Cerebellum (tissue), 4 donors: ENCODE measurements at places on chromosomes 11 and 22.

GRCh38 chr11:128929991-128930390 is 12.7 kb downstream of the TP53AIP1 start:
- no peak for DNase-seq

DNA sequence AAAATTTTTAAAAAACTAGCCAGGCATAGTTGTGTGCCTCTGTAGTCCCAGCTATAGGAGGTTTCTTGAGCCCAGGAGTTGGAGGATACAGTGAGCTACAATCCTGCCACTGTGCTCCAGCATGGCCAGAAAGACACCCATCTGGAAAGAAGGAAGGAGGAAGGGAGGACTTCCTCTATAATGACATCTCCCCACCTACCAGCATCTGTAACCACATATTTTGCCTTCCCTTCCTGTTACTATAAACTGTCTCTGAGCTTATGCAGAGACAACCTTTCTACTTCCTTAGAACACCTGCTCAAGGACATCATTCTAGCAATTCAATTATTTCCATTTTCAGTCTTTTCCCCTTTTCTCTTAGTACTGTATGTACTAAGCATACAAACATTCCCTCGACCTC is 2.2 kb upstream of the NUP160 start:
- DNase-seq = no peak

GRCh38 chr22:24474221-24474620 is 20.9 kb upstream of the UPB1 start:
- DNase-seq = peak; percentile 27

DNA sequence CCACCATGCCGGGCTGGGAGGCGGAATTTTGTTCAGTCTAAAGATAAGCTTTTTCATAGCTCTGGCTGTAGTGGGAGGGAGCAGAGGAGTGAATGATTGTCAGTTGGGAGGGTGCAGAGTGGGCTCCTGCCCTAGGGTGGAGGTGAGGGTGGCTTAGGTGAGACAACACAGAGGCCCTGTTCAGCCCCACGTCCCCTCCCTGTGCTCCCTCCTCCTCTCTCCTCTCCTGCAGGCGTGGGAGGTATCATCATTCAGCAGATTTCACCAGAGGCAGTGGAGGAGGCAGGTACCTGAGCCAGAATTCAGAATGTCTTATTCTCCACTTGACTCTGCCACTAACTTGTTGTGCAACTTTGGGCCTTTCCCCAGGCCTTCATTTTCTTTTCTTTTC is 1.7 kb upstream of the THRSP start:
- no peak for DNase-seq

- no peak for DNase-seq
Measured at GRCh38 chr11:122721964-122722266, 66.4 kb downstream of the UBASH3B start.

- DNase-seq = no peak
Measured at GRCh38 chr22:38944653-38945052, 12.8 kb upstream of the APOBEC3A start.

DNA sequence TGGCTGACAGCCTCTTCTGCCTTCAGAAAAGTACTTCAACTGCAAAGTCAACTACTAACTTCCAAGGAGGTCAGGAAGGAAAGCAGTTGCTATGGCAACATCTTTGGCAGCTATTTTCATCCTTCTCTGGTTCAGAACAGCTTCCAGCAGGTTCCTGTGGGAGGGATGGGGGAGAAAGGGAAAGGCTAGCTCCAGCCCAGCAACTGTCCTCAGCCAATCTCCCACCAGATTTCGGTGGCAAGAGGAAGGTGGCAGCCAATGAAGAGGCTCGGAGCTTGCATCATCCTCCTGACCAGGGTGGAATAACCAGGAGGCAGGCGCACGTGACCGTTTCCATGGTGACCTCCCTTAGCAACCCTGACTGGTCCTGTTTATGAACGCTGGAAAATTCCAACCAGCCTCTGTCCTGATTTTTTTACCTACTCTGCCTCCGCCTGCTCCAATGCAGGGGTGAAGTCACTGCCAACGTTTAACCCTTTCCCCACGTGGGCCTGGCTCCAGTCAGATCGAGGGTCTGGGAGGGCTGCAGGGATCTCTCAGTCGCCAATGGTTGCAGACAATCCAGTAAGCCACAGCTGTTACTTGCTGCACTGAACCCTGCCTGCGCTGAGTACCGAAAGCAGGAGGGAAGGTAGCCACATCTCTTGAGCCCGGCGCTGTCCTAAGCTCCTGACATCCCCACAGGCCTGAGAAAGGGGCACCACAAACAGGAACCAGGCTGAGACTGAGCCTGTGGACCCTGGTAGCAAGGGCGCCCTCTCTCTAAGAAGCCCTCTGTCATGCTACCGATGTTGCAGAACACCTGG is 11.2 kb upstream of the MALAT1 start:
- DNase-seq = peak; percentile 98

- no peak for DNase-seq
Measured at GRCh38 chr11:132638423-132638822, 893.9 kb downstream of the OPCML start.

DNA sequence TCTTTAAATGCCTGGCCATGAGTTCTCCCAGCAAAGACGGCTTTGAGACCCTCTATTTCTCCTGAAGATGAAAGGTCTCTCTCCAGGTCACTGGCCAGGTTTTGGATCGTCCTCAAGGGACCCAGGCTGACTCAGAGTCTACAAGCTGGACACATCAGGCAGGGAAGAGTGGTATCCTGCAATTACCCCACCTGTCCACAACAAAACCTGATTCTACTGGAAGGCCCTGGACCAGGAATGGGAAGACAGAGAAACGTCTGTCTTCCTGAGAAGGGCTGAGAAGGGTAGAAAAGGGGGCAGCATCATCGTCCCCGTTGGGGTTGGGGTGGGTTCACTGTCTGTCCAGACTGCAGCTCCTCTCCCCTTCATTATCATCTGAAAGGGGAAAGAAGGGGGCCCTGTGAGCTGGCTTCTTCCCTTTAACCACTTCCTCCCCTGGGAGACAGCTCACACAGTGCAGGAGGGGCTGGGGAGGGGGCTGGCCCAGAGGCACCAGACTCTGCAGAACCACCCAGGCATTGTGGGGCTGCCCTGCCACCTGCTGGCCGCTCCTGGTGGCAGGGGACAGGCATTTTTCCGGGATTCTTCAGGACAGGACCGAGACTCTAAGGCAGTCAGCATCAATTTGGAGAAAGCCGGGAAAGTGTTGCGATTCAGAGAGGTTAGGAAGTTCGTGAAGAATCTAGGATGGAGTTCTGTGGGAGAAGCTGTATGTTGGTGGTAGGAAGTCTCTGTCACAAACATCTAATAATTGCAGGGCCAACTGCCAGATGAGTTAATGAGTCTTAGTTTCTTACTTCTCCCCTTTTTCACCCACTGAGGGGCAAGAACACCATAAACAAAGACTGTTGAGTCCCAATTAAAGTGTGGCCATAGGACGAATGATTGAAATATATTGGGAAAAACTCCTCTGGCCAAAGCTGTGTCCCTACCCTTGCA is 57.6 kb downstream of the SYN3 start:
- DNase-seq = peak; percentile 10

- DNase-seq = no peak
Measured at GRCh38 chr11:133605482-133605881, 73.2 kb upstream of the OPCML start.

GRCh38 chr11:16876837-16877236 is 137.4 kb downstream of the PLEKHA7 start:
- DNase-seq = no peak

- DNase-seq = no peak
Measured at GRCh38 chr22:50561401-50562358, 1.0 kb downstream of the SYCE3 start.

- DNase-seq = no peak
Measured at GRCh38 chr11:128506356-128506755, 81.0 kb downstream of the ETS1 start.

DNA sequence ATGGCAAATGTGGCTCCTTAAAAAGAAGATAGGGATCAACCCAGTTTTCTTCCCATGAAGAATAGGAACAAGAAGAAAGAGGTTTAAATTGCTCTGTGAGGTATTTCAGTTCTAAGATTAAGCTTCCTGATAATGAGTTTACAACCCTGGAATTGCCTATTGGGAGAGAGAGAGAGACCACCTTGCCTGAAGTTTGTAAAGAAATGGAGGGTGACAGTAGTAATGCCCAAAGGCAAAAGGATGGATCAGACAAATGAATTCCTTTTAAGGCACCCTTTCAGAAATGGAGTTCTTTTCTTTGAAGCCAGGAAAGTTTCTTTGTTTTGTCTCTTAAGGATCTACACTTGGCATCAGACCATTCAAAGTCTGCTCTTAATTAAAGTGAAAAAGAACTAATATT is 74.3 kb downstream of the DDIAS start:
- no peak for DNase-seq

DNA sequence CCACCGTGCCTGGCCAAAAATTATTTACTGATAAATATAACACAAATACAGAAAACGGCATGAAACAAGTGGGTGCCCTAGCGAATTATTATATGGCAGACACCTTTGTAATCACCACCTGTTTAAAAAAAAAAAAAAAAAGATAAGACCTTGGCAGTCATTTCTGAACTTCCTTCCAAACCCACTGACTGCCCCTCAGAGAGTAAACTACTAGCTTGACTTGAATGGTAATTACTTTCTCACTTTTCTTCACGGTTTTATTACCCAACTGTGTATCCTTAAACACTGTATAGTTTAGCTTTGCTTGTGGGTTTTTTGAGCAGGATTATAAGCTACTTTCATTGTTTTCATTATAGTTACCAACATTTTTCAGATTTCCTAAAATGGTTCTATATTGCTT is 23.7 kb downstream of the SFI1 start:
- DNase-seq = no peak

DNA sequence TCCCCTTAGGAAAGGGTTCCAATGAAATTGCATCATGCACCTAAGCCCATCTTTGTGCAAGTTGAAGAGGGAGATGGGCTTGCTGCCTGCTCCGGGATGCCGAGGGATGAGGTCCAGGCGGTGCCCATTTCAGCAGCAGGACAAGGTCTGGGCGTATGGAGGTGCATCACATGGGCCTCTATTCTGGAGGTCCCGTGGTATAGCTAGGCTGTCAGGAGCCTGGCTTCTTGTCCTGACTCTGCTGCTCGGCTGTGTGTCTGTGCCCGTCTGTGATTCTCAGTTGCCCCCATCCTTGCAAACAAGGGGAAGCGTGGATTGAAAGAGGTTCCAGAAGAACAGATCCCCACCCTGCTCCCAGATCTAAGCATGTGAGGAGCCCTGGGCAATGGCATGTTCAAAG is 130.0 kb downstream of the OSBP2 start:
- no peak for DNase-seq

- DNase-seq = no peak
Measured at GRCh38 chr11:9357041-9357440, 27.4 kb upstream of the IPO7 start.

- DNase-seq = no peak
Measured at GRCh38 chr11:17385926-17386325, 2.5 kb downstream of the KCNJ11 start.

- no peak for DNase-seq
Measured at GRCh38 chr22:19592464-19592863, 68.3 kb upstream of the CLDN5 start.

DNA sequence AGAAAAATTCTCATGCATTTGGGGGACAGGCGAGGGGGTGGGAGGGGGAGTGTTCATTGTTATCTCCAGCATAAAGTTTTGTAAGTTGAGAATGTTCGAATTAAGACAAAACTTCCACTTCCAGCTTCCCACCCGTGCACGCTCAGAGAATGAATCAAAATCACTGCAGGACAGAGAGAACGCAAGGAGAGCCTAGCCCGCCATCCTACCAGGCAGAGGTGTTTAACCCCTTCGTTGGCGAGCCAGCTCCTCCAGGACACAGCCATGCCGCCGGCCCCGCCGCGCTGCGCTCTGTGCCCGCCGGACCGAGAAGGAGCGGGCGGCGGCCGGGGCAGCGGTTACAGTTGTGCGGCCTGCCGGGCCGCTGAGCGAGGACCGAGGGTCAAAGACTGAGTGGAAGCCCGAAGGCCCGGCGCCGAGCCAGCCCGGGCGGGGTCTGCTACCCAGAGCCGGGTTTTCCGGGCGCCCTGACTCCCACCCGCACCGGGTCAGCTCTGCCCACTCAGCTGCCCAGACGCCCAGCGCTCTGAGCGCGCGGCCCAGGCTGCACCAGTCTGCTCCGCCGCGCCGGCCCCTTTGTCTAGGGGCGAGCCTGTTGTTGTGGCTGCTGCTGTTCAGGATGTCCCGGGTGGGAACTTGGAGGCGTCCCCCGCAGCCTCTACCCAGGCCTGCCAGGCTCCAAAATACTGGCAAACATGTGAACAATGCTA is at the start of gene NOX4:
Gene NOX4, minus strand, starts transcription at position 395 of the 710 bp plus-strand sequence. Its CDS starts 129 bp downstream, at position 266.
- no peak for DNase-seq

GRCh38 chr11:13333456-13333957 is 55.9 kb downstream of the BMAL1 start:
- no peak for DNase-seq

DNA sequence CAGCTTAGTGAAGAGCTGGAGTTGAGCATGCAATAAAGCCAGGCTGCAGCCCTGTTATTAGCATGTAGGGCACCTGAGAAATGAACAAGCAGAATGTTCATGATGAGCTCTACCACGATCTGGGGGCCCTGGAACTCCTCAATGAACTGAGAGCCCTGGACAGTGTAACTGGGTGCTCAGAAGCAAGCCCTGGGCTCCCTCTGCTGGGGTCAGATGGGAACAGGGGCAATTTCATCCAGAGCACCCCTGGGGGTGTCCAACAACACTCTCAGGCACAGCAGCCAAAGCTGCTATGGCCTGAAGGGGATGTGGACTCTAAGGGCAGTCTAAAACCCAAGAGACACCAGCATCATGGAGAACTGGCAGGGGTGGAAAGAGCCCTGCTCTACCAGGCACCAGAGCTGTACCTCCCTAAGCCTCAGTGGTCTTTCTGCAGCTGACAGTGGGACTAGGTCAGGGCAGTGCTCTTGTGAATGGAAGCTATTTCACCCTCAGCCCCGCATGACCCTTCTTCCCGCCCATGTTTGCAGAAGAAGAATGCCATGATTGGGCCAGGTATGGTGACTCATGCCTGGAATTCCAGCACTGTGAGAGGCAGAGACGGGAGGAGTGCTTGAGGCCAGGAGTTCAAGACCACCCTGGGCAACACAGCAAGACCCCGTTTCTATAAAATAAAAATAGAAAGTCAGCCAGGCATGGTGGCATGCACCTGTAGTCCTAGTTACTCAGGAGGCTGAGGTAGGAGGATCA is 28.9 kb downstream of the THOC5 start:
- DNase-seq = peak; percentile 45

GRCh38 chr22:19576460-19577421 is 52.5 kb upstream of the CLDN5 start:
- no peak for DNase-seq
